ENCODE measurements at places on chromosomes 13 and 19.

DNA sequence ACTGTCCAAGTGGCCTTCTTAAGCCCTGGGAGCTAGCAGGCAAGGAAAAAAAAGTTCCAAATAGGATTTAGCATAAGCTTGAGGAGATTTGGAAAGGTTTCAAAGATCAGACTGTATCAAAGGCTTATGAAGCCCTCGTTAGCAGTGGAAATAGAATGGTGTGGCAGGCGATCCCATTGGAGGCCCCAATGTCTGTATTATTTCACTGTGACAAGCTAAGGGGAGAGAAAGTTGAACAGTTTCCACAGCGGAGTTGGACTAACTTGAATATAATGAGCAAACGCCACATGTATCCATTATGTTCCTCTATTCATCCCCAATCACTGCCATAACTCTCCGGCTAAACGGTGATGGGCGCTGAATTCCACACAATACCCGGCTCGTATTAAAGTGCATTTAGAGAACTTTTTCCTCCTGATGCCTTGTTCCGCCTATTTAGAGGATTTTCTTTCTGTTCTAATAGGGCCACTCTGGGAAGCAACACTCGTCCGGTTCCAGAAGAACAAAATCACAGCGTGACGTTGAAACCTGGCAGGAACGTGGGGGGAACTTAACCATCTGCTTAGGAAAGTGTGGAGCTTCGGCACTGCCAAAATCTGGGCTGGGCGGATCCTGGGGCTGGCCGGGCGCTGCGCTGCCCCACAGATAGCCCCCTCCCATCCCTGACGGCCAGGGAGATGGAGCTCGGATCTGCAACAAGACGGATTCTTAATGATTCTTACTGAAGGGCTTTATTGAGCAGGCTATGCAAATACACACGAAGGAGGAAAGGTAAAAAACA, 1.0 kb upstream of the PCDH8 start:
- DNase-seq, result no peak

DNA sequence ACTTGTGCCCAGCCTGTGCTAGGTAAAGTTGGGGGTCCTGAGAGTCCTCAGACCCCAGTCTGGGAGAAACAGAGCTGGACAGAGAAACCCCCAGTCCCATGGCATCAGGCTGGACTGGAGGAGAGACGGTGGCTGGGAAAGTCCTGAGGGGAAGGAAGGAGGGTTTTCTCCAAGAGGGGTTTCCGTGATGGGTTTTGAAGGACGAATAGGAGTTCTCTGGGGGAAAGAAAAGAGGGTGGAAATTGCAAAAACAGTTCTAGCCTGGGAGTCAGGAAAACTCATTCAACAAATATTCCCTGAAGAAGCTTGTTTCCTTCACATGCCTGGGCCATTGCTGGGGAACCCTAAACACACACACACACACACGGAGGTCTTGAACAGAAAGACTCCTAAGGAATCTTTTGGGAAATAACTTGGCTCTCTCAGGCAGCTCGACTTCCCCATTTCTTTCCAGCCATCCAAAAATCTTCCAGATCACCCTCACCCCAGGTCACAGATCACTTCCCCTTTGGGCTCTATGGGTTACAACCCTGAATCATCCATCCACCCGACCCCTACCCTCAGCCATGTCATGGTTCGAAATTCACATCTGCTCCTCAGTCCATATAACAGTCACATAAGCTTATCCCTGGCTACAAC, 47.5 kb downstream of the COLGALT1 start:
- DNase-seq, result no peak

DNA sequence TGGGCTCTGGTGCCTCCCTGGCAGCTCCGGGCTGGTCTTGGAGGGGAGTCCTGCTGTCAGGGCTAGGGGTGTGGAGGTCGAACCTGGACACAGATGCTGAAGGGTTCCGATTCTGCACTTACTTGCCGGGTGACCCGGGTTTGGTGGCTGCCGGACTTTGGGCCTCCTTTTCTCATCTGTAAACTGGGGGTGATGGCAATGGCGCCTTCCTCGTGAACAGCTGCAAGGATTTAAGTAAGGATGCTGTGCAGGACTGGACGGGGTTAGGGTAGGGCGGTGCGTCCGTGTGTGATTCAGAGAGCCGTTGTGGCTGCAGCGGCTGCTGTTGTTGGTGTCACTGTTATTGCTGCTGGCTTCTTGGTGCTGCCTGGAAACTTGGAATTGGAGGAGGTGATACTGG, 2.4 kb downstream of the HPN start:
- DNase-seq, result no peak

- no peak for DNase-seq
These were observed 56.0 kb upstream of the FNDC3A start for GRCh38 chr13:48919751-48920150.

DNA sequence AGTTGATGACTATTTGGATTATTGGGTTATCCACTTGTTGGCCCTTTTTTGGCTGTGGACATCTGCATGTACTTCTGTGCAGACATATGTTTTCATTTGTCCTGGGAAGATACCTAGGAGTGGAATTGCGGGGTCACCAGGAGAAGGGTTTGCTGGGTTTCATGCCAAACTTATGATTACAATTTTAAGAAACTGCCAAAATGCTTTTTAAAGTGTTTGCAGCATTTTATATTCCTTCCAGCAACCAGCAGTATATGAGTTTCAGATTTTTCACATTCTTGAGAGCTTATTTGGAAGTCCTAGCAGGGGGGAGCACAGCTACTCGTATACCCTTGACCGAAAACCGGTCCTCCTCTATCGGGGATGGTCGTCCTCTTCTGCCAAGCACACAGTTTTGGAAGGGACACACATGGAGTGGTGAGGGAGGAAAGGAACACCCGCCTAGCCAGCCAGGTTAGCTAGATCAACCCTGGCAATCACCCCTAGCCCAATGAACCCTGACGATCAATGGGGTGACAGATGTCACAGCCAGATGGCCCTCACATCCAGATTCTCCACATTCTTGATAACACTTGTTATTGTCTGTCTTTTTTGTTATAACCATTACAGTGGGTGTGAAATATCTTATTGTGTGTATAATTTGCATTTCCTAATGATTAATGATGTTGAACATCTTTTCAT, 26.7 kb upstream of the RNF113B start:
- no peak for DNase-seq

GRCh38 chr19:54248016-54248601, 5.5 kb upstream of the LILRA6 start:
- DNase-seq, result no peak

DNA sequence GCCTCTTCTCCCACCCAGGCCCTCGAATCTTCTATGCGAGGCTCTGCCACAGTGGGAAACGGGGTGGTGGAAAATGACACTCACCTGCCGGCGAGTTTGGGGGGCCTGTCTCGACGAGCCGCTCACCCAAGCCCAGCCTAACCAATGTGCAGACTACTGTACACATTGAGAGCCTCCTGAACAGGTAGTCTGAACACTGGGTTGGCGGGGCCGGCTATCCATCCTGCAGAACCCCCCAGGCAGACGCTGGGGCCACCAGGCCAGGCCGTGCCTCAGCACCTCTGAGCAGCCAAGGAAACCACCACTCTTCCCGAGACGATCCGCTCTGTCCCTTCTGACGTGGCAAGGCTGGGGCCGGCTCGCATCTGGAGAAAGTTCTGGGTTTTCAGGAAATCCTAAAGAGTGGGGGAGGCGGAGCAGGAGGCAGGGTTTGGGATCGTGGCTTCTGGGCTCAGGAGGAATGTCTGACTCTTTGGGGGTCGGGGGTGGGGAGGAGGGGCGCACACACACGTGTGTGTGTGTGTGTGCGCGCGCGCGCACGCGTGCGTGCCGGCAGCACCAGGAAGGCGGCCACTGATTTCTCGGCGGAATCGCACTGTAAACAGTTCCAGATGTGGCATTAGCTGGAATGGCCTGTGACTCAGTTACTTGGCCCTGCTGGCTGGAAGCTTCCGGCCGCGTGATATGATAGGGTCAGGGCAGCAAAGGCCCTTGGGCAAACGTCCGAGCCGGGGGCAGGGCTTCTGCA, 18.5 kb downstream of the TMED1 start:
- DNase-seq, result no peak

GRCh38 chr13:113120300-113121182, 2.1 kb upstream of the F10 start:
- no peak for DNase-seq

- DNase-seq, result no peak
These were observed 47.1 kb upstream of the SLAIN1 start for GRCh38 chr13:77650409-77650808.

- no peak for DNase-seq
These were observed 361.8 kb downstream of the ZNF536 start for GRCh38 chr19:30733826-30734550.

GRCh38 chr13:67943116-67943515, 713.0 kb upstream of the PCDH9 start:
- no peak for DNase-seq

DNA sequence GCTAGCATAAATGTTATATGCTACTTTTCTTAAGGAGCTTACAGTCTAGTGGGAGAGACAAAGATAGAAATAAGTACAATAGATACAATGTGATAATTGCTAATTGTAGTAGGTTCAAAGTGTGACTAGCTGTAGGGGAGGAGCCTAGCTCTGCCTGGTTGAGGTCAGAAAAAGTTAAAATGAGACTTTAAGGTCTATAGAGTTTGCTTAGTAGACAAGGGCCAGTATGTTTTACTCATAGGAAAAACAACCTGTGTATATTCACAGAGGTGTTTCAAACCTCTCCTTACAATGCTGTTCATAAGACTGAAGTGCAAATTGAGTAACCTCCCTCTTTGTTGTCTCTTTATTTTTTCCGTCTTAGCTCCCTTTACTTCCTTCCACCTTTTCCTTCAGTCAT, 56.1 kb downstream of the PDS5B start:
- DNase-seq, result no peak

DNA sequence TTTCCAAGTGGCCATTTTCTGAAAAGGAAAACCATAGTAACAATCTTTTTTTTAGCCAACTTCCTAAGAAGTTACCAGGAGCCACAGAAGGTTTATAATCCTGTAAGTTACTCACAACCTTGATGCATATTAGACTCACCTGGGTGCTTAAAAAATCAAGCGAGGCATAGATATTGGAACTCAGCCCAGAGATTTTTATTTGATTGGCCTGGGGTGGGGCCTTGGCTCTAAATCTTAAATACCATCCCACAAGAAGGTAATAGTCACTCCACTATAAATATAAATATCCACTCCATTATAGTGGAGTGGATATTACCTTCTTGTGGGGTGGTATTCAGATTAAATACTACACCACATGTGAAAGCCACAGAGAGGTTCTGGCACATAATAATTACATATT, 429.6 kb downstream of the RFC3 start:
- DNase-seq, result no peak

DNA sequence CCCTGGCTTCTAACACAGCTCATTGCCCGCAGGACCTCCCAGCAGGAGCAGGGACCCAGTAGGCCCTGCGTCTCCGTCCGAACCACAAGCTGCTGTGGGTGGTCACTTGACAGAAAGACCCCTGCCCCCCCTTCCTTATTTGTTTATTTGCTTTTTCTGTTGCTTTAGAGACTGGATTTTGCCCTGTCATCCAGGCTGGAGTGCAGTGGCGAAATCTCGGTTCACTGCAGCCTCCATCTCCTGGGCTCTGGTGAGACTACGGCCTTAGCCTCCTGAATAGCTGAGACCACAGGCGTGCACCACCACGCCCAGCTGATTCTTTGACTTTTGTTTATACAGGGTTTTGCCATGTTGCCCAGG, 7.6 kb upstream of the PTBP1 start:
- DNase-seq, result no peak

- no peak for DNase-seq
These were observed 625 bp downstream of the ZFP82 start for GRCh38 chr19:36417752-36418286.

GRCh38 chr19:38506723-38507550, 73.4 kb downstream of the RYR1 start:
- DNase-seq, result peak; percentile 83

- no peak for DNase-seq
These were observed 44.4 kb upstream of the FARP1 start for GRCh38 chr13:98098516-98098915.

DNA sequence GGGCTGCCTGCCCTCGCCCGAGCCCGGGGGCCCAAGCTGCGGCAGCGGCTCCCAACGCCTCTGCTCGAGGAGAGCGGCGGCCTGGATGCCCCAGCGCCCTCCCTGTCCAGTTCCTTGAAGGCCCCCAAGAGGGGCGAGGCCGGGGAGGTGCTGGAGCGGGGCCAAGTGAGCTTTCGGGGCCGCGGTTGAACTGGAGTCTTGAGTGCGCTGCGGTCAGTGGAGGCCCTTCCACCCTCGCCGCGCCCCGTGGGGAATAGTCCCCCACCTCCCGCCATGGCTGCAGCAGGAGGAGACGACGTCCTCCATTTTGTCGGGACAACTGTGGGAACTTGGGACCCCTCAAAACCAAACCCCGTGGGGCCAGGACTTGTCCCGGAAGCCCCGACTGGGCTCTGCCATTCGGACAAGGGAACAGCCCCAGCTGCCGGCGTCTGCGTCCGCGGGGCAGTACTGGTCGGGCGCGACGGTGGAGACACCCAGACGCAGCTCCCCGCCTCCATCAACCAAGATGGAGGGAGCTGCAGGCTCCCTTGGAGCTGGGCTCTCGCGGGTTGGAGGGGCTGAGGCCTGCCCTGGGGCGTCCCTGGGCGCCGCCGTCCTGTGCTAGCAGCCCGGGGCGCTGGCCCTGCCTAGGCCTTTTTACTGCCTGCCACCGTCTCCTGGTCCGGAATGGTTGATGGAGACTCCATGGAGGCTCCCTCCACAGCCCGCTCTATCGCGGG, 736 bp upstream of the ZMYM5 start:
- DNase-seq, result peak; percentile 54
